ENCODE measurements at places on chromosomes 11 and 22.
A peak's percentile ranks its signal among the peaks of the same experiment; 100 is the strongest.

GRCh38 chr11:68353669-68354068 is 41.3 kb downstream of the LRP5 start:
- no peak for DNase-seq

- DNase-seq, result no peak
Measured at GRCh38 chr11:133172349-133172748, 360.0 kb downstream of the OPCML start.

GRCh38 chr11:6561288-6561687 is 42.1 kb downstream of the RRP8 start:
- no peak for DNase-seq

DNA sequence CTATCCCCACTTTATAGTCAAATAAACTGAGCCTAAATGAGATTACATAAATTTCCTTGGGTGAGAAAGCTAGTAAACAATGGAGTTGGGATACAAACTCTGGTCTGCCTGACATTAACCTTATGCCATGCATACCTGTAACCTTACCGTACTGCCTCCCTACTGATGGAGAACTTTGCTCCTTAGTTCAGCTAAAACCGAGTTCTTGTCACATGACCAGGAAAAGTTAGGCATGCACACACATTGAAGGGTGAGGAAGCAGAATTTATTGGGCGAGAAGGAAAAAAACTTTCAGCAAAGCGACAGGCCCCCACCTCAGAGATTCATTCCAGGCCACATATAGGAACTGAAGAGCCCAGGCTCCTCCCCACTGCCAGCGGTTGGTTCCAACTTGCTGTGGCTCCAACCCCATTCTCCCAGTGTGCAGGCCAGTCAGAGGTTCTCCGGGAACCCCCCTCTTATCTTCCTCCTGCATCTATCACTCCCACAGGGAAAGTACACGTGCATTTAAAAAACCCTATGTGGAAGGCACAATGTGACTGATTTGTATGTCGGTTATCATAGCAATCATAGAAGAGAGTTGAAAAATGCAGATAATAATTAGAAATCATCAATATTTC is 3.2 kb upstream of the PIWIL4 start:
- DNase-seq, result no peak

- DNase-seq, result no peak
Measured at GRCh38 chr22:45376009-45376408, 37.4 kb downstream of the SMC1B start.

DNA sequence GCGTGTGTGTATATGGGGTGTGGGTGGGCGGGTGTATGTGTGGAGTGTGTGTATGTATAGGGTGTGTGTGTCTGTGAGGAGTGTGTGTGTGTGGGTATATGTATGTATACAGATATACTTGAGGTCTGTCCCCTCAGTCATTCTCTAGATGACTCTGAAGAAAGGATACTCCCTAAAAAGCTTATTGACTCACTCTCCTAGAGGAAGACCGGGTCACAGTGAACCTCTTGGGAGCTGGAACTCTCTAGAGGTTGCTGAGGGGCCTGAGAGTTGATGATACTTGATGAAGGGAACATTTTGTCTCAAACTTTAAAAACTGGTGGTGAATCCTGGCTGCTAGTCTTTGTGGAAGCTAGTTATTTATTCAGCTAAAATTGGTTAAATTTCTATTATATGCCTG is 15.1 kb downstream of the STX3 start:
- no peak for DNase-seq

GRCh38 chr11:3153291-3153861 is 11.7 kb downstream of the OSBPL5 start:
- DNase-seq, result no peak

- DNase-seq, result no peak
Measured at GRCh38 chr11:132712466-132712865, 819.8 kb downstream of the OPCML start.

DNA sequence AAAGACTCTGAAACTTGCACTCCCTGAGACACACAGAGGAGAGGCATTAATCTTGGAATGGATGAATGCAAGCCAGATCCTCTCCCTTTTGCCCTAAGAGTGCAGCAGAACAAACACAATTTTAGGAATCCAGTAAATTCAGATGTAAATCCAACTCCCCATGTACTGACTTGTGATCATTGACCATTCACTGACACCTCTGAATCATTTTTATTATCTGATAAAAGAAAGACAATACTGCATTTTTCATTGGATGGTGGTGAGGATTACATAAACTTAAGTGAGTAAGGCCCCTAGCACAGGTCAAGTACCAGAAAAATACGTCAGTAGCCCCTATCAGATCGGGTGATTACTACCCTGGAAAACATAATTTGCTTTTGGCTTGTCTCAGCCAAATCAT is 782.9 kb upstream of the API5 start:
- DNase-seq, result no peak

DNA sequence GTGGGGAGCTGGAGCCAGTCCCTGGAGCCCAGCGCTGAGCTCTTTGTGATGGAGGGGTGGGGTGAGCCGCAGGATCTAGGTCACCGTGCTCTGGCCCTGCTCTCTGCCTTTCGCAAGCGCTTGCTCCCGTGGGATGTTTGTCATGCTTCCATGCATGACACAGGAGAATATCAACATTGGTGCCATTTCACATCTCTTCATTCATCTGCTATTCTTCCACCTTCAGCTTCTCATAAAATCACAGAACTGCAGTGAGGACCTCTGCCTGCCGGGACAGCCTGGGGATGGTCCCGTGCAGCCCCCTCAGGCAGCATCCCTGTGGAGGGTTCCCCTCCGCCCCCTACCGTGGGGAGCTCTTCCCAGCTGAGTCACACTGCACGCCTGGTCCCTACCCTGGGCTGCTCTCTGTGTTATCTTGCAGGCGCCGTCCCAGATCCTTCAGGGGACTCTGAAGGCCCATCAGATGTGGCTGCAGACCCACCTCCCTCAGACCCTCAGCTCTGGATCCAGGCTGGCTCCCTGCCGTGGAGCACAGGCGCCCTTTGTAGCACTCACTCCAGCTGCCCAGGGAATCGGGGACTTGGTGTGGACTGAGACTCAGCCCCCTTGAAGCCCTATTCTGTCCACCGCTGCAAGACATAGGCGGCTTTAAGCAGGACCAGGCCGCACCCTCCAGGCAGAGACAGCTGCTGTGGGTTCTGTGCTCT is 5.1 kb upstream of the SEPTIN5 start:
- no peak for DNase-seq

- DNase-seq, result no peak
Measured at GRCh38 chr22:17265649-17266248, 46.5 kb upstream of the ADA2 start.

GRCh38 chr22:21098099-21098671 is 52.4 kb downstream of the LRRC74B start:
- no peak for DNase-seq

- DNase-seq, result no peak
Measured at GRCh38 chr11:115503083-115503885, 931 bp downstream of the CADM1 start.

DNA sequence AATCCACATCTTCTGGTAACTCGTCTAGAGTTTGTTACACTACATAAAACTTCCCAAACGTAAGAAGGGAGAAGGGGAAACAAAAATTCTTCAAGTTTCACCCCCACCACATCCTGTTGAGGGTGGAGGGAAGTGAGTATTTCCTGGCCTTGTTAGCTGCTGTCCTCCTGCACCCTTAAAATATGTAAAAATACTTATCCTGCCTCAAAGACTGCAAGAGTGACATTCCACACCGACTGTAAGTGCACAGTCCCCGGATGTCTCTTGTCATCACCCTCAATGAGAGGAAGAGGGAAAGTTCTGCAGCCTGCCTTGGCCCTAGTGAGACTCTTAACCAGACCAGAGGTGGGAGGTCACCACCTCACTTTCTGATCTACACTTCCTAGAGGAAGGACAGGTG is 3.3 kb downstream of the TMEM121B start:
- DNase-seq, result no peak

- no peak for DNase-seq
Measured at GRCh38 chr11:111236383-111236782, 9.1 kb upstream of the POU2AF2 start.

DNA sequence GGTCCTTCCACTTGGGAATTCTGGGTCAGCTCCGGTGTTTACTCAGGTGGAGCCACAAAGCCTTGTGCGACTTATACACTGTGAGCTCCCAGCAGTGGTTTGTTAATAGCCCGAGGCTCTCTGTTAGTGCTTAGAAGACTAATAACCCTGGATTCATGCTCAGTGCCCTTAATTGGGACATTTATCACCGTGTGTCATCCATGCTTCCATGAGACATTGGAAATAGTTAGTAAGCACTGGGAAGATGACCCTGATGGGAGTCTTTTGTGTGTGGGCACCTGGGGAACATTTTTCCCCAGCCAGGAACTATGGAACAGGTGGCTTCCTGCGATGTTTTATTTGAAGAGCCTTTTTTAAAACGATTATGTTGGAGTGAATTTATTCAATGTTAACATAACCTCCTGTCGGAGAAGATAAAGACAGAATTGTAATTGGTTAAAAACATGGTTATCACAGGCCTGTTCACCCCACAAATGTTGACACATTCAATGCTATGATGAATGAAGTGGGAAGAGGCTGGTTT is 188.9 kb downstream of the MYO18B start:
- DNase-seq, result no peak

DNA sequence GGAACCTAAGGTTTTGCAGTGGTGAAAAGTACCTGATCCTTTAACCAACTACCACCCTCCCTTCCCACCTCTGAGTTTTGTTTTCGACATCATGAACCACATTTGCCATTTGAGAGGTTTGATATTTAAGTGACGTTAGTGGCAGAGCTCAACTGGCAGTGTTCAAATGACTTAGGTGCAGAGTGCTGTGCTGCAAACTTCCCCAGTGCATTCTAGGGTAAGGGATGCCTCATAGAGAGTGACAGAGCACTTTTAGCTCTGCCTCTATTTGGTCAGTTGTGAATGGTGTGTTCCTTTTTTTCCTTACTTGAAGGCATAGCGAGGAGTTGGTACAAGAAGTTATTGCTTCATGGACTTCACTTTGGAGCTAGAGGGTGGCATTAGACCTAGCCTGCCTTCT is 9.4 kb downstream of the BMAL1 start:
- DNase-seq, result peak; percentile 24

- DNase-seq, result no peak
Measured at GRCh38 chr11:88475991-88476418, 138.5 kb upstream of the CTSC start.

- DNase-seq, result no peak
Measured at GRCh38 chr11:129804012-129804411, 11.6 kb upstream of the TMEM45B start.

Measured in stimulated activated naive CD4-positive, alpha-beta T cell treated with Interleukin-2 at 50 U/mL for 16 hours (primary cell).